Gastroesophageal sphincter (tissue), 4 donors: ENCODE measurements at places on chromosomes 7 and 10.

- ATAC-seq = no peak
Measured at GRCh38 chr7:149450821-149451220, 10.0 kb downstream of the ZNF777 start.

DNA sequence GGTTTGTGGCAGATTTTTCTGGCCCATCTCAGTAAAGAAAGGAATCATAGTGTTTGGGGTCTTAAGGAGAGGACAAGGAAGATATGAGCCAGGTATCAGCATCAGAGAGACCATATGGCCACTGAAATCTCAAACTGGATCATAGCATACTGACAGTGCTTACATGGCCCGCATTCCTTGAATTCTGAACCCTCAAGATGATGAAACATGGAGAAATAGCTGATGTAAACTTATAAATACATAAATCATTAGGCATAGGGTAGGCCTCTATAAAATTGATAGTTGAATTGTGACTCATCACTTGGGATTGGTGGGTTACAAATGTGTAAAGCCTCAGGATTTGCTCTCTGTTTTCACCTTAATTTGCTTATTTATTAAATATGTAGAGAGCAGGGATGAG, 688.5 kb downstream of the CNTNAP2 start:
- ATAC-seq = no peak

DNA sequence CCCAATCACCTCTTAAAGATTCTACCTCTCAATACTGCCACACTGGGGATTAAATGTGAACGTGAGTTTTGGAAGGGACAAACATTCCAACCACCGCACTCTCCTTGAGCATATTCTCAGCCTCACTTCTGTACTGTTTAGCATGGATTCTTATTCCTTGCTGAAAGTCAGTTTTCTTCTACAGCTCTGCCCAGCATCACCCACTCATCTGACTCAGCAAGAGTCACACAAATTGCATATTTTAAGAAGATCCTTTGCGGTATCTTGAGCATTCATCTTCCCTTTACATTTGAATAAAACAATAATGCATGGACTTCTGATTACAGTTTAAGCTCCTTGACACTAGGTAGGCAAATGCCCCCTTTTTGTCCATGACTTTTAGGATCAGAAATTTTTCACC, 251.6 kb upstream of the MKLN1 start:
- ATAC-seq = no peak

DNA sequence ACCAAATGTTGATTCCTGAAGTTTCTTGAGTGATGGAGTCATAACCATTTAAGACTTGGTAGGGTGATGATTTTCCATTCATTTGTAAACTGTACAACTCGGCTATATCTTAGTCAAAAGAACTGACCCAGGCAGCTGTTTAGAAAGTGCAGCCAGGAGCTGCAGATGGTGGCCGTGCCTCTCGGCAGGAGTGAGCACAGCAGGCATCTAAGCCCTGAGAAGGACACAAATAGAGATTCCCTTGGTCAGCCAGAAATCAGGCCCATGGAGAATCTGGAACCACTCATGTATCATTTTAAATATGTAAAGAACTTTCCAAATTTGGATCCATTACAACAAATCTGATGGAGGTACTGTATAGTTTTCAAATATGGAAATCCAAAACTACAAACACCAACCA, 177.0 kb upstream of the AKR1E2 start:
- ATAC-seq = no peak

DNA sequence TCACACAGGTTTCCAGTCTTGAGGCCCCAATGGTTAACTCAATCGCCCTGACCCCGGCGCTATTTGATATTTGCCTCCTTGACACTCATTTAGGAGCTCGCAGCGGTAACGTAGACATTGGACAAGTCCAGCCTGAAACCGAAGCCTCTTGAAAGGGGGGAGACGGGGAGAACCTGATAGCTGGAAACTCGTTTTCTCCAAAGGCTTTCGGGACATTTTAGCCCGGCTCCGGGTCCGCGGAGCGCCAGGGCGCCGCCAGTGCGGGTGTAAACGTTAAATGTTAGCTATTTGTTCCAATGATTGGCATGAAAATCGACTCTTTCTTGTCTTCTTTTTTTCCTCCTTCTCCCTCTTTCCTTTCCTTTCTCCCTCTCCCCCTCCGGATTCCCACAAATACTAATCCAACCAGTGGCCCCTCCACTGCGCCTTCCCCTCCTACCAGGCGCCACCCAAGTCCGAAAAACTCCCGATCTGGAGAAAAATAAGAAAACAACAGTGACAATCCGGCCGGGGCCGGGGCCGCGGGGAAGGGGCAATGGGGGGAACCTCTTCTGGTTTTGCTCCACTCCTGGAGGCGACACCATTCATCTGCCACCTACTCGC, 17.2 kb upstream of the GATA3 start:
- ATAC-seq = no peak

DNA sequence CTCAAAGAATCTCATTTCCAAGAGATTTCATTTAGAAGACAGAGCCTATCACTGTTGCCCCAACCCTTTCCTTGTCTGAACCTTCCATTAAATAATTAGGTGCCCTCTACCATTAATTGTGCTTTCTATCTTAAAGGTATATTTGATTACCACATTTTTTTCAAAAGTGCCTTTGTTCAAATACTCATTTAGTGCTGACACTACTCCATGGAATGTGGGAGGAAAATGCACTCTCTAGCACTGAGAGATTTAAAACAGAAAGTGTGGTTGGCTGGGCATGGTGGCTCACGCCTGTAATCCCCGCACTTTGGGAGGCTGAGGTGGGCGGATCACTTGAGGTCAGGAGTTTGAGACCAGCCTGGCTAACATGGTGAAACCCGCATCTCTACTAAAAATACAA, 119.8 kb downstream of the CACNA2D1 start:
- no peak for ATAC-seq

- ATAC-seq = no peak
Measured at GRCh38 chr10:88361995-88362807, 220.9 kb downstream of the RNLS start.

DNA sequence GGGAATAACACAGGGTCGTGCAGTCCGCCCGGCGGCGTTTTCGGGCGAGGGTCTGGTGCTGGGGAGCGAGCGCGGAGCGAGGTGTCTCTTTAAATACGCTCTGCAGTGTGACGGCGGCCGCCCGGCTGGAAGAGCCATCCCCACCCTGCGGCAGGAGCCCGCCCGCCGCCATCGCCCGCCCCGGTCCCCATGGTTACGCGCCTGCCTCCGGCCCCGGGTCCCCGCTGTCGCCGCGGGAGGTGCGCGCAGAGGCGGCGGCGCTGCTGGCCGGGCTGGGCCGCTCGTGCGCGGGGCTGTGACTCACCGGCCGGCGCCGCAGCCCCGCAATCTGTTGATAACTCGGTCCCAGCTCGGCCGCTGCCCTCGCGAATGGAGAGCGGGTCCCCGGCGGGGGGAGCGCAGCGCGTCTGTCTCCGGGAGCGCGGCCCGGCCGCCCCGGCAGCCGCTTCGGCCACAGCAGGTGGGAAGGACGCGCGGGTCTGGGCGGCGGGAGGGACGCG, at the start of gene ADGRA1:
Gene ADGRA1 (plus strand): TSS at position 246 of the 500 bp plus-strand sequence. CDS start 986 bp downstream, outside the sequence.
- no peak for ATAC-seq

- no peak for ATAC-seq
Measured at GRCh38 chr7:150962290-150962552, 15.9 kb downstream of the KCNH2 start.

GRCh38 chr10:132365102-132365501, 31.9 kb upstream of the PWWP2B start:
- no peak for ATAC-seq

GRCh38 chr7:151705636-151706276, 171.2 kb downstream of the PRKAG2 start:
- ATAC-seq = peak; percentile 61

DNA sequence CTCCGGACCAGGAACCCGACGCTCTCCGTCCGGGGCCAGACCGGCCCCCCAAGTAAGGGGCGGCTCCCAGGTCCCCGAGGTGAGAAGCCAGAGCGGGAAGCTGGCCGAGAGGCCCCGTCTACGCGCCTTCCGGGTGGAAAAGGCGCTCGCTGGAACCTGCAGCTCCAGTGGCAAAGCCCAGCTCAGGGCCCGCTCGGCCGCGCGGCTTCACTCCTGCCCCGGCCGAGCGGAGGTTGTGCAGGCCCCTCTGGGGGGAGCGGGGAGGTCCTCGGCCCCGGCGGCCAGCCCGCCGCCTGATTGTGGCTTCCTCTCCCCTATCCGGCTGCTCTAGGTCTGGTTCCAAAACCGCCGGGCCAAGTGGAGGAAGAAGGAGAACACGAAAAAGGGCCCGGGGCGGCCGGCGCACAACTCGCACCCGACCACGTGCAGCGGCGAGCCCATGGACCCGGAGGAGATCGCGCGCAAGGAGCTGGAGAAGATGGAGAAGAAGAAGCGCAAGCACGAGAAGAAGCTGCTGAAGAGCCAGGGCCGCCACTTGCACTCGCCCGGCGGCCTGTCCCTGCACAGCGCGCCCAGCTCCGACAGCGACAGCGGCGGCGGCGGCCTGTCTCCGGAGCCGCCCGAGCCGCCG, 2.9 kb downstream of the UNCX start:
- no peak for ATAC-seq

DNA sequence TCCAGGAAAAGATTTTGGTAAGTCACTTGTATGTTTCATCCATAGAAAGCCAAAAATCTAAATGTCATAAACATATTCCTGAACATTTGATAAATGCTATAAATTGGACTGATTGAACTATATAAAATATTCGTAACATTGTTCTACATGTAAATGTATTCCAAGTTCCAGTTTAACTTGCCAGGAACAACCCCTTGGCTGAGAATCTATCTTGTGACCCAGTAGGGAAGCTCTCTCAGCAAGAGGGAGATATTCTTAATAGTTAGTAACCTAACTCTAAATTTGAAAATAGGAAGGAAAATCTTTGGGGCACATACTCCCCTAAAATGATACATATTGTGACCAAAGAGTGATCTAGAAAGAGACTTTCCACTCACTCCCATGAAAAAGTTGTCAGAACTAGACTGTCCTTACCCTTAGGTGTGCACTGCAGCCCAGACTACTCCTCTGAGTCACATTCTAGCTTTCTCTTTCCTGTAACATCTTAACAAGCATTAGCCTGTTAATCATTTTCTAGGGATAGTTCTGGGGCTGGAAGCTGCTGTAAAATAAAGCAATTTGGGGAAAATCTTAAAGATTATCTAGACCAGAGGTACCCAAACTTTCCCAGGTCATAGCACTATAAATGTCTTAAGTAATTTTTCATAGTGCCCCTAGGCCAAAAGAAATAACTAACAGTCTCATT, 73.7 kb upstream of the SKAP2 start:
- no peak for ATAC-seq
